ENCODE measurements at places on chromosomes 16 and 17. TPM values are rescaled to one million over a fixed set of nuclear protein-coding genes. Genes with fewer than 3 reads are reported as not detected.

DNA sequence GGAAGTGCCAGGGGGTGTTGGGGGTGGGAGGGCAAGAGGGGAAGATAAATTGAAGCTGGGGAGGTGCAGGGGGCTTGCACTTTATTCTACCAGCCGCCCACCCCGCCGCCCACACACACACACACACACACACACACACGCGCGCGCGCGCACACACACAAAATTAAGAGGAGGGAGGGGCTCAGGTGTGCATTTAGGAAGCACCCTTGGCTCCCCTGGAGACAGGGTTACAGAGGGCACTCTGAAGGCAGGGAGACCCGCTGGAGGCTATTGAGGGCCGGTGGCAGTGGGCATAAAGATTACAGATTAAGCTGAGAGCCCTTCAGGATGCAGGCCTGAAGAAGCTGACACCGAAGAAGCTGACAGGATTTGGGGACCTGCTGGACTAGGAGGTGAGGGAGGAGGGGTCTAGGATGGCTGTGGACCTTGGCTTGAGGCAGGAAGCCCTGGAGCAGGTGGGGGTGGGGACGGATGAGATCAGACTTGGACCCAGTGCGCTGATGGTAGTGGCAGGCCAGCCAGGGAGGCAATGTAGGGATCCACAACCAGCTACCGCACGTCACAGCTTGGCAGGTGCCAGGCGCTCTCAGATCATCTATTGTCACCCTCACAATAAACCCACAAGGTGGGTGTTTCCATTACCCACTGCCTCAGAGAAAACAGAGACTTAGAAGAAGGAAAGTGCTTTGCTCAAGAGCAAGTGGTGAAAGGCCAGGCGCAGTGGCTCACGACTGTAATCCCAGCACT, 772 bp upstream of the SAMD14 start:
- no peak for DNase-seq

- DNase-seq: no peak
Measured at GRCh38 chr16:81415751-81416150, 28.9 kb upstream of the CMIP start.

GRCh38 chr17:1379930-1380313, 20.1 kb downstream of the YWHAE start:
- no peak for DNase-seq

GRCh38 chr17:54749157-54749556, 151.5 kb upstream of the TOM1L1 start:
- DNase-seq: no peak

- peak; percentile 21 for DNase-seq
Measured at GRCh38 chr17:63996430-63997182, 1.5 kb upstream of the PRR29 start.

DNA sequence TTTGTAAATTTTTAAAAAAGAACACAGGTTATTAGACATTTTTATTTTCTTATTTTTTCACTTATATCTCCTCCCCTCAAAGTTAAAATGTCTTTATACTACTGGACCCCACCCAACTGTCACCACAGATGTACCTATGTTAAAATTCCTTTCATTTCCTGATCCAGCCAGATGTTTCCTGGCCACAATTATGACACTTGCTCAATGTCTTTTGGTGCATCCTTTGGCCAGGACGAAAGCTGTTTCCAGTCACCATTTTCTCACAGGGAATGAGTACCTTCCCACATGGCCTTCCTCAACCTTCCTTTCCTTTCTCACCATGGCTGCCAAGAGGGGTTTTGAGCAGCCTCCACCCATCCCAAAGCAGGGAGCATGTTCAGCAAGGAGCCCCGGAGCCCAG, 365.7 kb upstream of the MAF start:
- DNase-seq: no peak

DNA sequence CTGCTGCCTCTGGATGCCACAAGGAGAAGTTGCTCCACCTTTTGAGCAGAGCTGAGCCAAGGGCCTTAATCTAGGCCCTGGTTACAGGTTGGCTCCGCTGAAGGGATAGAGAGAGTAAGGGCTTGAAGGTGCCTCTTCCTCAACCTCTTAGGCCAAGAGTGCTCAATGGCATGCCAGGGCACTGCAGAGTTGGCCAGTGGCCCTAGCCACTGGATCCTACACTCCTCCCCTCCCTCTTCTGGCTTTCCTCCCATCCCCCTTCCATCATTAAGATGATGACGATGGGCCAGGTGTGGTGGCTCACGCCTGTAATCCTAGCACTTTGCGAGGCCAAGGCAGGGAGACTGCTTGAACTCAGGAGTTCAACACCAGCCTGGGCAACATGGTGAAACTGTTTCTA, 50.5 kb downstream of the MYO18A start:
- DNase-seq: no peak

GRCh38 chr17:79997011-79997660, 38.5 kb downstream of the TBC1D16 start:
- DNase-seq: no peak

DNA sequence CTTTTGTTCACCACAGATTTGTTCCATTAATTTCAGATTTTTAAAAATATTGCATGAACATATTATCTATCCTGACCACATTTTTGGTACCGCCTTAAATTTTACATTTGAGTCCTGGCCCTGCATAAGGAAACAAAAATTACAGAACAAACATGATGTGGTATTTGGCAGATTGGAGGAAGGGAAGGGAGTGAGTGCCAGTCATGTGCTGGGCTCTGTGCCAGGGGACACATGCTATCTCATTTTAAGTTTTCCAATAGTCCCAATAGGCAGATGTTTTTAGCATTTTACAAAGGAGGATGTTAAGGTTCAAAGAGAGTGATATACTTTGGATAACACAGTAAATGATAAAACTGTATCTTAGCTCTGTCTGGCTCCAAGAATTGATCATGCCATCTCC, 185.1 kb downstream of the CDK5R1 start:
- peak; percentile 62 for DNase-seq

DNA sequence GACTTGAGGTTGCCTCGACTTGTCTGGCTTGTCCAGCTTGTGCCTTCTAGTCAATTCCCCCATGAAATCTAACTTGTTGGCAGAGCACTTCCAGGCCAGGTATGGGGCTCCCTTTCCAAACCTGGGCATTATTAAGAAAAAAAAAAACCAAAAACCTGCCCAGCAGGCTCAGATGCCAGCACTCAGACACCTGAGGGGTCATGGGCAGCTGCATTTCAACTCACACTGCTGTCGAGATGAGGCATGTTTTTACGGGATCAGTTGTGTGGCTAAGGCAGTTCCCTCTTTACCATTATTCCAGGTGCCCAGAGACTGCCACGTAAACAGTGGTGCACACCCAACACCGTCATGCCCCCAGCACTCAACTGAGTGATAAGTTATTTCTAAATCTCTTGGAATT, 17.8 kb downstream of the TMEM11 start:
- no peak for DNase-seq

DNA sequence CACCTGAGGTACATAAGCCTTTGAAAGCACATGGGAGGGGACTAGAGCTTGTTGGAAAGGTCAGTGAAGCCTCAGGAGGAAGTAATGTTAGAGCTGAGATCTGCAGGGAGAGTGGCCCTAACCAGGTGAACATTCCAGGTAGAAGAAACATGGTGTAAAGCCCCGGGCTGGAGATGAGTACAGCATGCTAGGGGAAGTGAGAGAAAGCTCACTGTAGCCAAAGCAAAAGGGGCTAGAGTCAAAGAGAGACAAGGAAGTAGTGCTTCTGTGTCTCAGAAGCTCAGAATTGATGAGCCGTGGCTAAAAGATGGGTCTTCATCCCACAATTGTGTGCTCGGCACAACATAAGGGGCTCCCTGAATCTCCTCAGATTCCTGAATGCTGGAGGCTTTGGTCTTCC, 481.8 kb downstream of the XYLT1 start:
- no peak for DNase-seq

GRCh38 chr17:80986816-80987475, 4.7 kb upstream of the CHMP6 start:
- DNase-seq: peak; percentile 54

- DNase-seq: no peak
Measured at GRCh38 chr16:29641561-29641960, 21.5 kb upstream of the SPN start.

DNA sequence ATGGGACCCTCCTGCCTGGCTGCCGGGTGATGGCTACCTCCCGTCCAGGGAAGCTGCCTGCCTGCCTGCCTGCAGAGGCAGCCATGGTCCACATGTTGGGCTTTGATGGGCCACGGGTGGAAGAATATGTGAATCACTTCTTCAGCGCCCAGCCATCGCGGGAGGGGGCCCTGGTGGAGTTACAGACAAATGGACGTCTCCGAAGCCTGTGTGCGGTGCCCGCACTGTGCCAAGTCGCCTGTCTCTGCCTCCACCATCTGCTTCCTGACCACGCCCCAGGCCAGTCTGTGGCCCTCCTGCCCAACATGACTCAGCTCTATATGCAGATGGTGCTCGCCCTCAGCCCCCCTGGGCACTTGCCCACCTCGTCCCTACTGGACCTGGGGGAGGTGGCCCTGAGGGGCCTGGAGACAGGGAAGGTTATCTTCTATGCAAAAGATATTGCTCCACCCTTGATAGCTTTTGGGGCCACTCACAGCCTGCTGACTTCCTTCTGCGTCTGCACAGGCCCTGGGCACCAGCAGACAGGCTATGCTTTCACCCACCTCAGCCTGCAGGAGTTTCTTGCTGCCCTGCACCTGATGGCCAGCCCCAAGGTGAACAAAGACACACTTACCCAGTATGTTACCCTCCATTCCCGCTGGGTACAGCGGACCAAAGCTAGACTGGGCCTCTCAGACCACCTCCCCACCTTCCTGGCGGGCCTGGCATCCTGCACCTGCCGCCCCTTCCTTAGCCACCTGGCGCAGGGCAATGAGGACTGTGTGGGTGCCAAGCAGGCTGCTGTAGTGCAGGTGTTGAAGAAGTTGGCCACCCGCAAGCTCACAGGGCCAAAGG, 36.8 kb downstream of the NLRC5 start:
- DNase-seq: no peak

DNA sequence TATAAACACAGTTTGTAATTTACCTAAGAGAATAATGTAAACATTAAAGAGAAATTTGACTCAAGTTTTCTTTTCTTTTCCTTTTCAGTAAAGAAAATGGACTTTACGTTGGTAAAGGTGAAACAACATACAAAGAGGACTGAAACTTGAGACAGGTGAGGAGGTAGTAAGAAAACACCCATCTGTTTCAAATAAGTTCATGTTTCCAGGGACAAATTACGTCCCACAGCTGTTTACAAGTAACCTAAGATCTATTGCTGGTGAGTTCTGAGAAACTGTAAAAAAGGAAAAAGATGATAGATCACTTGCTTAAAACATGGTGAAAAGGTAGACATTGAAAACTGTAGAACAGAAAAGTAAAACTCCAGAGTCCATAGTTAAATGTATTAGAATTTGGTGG, 4.8 kb upstream of the ABCA5 start:
- DNase-seq: no peak

DNA sequence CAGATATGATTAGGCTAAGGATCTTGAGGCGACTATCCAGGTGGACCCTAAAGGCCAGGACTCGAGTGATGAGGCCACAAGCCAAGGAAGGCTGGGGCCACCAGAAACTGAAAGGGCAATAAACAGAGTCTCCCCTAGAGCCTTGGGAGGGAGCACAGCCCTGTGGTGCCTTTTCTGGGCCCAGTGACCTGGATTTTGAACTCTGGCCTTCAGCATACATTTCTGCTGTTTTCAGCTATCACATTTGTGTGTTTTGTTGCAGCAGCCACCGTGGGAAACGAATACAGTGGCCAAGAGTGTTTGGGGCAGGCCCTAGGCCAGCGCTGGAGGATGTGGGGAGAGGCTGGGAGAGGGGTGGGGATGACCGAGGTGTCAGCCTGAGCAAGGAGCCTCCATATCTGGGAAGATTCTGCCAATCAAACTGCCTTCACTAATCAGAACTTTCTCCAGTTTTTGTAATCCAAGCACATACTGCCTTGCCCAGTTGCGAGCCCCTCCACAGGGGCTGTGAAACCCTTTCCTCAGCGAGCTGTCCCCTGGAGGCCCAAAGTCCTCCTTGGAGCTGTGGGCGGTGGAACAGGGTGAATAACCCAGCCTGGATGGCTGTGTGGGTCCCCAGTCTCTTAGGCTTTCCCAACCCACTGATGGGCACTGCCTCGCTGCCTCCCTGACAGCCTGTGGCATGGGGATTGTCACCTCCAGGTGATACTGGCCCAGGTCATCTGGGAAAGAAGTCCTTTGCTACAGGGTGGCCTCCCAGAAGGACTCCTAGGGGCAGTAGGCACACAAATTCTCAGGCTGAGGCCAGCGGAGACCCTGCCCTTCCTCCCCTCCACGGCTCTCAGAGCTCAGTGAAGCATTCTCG, 16.8 kb downstream of the B9D1 start:
- DNase-seq: peak; percentile 62

GRCh38 chr16:74455619-74456289, 34.5 kb upstream of the CLEC18B start:
- DNase-seq: no peak

DNA sequence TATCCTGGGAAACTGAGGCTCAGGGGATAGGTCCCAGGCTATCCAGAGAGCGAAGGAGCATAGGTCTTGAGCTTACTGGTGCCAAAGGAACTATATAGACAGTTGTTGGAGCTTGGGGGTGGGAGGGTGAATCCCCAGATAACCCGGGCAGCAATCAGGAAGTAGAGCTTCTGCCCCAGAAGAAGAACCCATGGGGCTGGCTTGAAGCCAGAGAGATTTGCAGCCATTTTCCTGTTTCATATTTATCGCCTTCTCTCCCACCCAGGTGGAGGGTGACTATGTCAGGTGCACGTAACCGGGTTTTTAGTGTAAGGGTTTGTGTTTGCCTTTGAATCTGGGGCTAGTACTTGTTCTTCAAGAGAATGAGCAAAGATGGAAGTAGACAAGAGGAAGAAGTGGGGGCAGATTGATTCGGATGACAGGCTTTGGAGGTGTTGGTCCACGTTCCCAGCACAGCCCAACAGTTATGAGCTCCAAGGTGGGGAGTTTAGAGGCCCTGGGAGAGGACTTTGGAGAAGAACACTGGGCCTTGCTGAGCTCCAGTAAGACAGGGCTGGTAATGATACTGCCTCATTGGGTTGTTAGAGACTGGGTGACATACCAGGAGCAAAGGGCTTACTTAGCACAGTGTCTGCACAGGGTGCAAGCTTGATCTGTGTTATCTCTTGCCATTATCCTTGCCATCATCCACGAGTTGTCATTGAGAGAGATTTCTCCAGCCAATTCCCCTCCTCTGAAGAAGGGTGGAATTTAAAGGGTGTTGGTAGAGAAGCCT, 145.6 kb downstream of the CCDC182 start:
- DNase-seq: no peak

- no peak for DNase-seq
Measured at GRCh38 chr16:73092236-73092781, 44.4 kb upstream of the ZFHX3 start.

GRCh38 chr17:75572713-75573539, 14.7 kb upstream of the MYO15B start:
- DNase-seq: peak; percentile 19

DNA sequence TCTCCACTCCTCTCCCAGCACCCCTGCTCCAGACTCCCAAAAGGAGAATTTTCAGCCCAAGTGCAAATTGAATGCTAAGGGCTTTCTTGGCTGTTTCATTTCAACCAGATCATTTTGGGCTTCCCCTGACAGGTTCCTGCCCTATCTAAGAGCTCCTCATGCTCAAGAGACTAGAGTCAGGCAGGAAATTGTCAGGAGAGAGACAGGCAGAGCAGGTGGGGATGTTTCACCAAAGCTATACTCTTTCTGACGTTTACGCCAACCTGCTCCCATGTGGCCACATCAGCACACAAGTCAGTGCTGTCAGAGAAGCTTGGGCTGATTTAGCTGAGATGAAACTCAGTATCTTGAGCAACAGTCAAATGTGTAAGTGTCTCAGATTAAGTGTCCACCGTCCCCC, 31.4 kb downstream of the HIC1 start:
- no peak for DNase-seq

- DNase-seq: no peak
Measured at GRCh38 chr17:73546114-73546513, 98.1 kb downstream of the SDK2 start.

The GLYR1 gene
- total RNA-seq: 55.2 TPM

The ATP1B2 gene
- total RNA-seq: 0.66 TPM

The NPIPA7 gene
- 3.8 TPM for total RNA-seq

The LCAT gene
- total RNA-seq: 124 TPM

The HBA2 gene
- total RNA-seq: 17.8 TPM

Measured in right lobe of liver (tissue), 6 donors.